ENCODE measurements at places on chromosomes 16 and 17.

DNA sequence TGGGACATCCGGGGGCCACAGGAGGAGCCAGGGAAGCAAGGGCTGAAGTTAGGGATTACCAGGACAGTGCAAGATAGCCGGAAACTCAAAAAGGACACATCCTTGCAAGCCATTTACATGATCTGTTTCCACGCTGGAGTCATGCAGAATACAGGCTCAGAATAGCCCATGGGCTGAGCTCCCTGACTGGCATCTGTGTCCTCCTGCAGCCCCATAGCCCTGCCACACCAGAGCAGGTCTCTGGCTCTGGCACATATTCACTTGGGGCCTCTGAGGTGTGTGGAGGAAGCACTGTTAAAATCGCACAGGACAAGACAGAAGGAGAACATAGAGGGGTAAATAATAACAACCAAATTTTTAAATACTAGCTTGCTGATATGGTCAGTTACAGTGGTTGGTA, 65.8 kb downstream of the ELAC2 start:
- DNase-seq: no peak

DNA sequence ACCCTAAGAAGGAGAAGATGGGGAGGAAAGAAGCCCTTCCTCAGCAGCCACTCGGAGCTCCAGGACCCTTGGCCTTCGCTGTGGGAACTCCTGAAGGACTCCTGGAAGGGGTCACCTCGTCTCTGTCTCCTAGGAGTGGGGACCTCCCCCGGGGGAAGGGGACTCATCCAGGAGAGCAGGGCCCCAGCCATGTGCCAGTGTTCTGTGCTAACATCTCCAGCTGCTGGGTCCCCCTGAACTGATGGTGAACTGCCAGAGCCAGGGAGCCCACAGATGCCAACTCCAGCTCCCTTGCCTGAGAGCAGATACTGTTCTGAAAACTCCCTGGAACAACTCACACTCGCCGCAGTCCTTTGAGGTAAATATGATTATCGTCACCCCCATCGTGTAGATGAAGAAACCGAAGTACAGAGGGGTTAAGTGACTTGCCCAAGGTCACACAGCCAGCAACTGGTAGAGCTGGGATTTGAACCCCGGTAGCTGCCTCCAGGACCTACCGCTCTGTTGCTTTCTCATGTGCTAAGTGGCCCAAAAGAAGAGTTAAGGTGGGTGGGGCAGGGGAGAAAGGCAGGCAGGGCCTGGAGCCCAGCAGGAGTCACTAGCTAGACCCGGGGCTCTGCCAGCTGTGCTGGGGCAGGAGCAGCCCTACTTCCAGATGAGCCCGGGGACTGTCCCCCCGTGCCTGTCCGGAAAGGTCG, 10.5 kb downstream of the TIMM22 start:
- no peak for DNase-seq

GRCh38 chr17:79305376-79305767, 230.7 kb downstream of the ENGASE start:
- no peak for DNase-seq

- no peak for DNase-seq
These were observed 259.0 kb downstream of the IRX3 start for GRCh38 chr16:54027558-54027957.

- no peak for DNase-seq
These were observed 493.9 kb downstream of the WWOX start for GRCh38 chr16:78593352-78593751.

GRCh38 chr16:22838681-22839080, 24.7 kb downstream of the HS3ST2 start:
- no peak for DNase-seq

DNA sequence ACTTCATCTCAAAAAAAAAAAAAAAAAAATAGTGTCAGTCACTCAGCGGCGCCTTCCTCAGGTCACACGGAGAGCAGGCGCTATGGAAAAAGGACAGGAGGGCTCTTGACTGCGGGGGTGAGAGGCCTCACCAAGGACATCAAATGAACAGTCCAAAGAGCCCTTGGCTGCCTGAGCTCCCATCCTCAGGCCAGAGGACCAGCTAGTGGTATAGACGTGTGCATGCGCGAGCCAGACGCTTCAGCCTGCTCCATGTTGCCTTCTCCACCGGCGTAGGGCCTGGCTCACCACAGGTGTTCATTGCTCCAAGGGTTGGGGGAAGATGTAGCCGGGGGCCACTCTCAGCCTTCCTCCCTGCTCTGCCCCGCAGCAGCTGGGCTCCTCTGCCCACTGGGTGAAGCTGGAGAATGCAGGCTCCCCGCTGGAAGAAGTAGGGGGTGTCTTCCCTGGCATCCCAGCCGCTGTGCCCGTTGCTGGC, 65.8 kb upstream of the PLCG2 start:
- DNase-seq: no peak

- DNase-seq: peak; percentile 66
These were observed at the start of gene THRA for GRCh38 chr17:40062329-40063186. Gene THRA (plus strand): TSS chr17:40062965. CDS start chr17:40074489, 11,524 bp downstream.

DNA sequence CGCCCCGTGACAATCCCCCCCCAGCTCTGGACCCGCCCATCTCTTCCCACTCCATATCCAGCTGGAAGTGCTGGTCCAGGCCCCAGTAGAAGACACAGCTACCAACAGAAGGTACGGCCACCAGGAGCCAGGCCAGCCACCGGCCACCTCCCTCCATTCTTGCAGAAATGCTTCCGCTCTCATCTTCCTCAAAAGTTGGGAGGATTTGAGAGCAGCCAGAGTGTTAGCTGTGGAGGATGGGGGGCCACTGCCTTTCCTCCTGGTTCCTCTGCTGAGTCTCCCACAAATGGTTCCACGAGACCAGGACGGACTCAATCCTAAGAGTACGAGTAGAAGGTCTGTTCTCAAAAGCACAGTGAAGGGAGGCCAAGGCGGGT, 78.3 kb downstream of the GAS7 start:
- DNase-seq: no peak

- DNase-seq: no peak
These were observed 256.6 kb upstream of the KCNJ16 start for GRCh38 chr17:69818467-69818866.

DNA sequence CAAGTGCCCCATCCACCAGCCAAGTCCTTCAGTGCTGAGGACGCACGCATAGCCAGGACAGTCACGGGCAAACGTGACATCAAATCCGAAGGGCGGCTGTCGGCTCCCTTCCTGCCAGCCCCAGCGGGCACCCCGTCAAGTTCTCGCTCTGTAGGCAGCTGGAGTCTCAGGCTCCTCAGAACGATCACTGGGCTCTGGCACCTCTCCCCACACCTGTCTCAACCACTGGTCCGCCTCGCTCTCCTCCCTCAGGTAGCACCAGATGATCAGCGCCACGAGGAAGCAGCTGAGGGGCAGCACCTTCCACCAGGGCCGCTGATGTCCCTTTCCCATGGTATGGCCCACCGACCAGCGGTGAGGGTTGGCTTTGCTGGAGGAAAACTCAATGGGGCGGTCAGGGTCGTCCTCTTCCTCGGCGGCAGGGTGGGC, 422 bp downstream of the UQCC4 start:
- DNase-seq: no peak

DNA sequence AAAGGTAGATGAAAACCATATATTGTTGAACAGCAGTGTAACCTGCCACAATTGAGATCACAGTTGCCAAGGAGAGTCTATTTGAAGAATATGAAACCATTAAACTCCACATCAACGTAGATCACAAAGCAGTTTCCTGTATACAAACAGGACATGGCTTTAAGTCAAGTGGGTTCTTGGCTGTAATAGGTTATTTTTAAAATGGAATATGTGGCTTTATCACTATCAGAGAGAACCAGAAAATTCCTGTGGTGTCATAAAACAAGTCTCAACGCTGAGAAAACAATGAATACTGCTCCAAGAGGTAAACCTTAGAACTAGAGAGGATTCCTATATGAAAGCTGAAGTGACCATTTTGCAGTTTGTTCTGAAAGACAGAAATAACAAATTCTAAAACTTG, 999.7 kb downstream of the CDH11 start:
- no peak for DNase-seq

- no peak for DNase-seq
These were observed 222.1 kb downstream of the SOX9 start for GRCh38 chr17:72342627-72343527.

GRCh38 chr16:67169642-67170167, 633 bp upstream of the NOL3 start:
- no peak for DNase-seq

- no peak for DNase-seq
These were observed 28.8 kb downstream of the PLCG2 start for GRCh38 chr16:81807767-81808358.

DNA sequence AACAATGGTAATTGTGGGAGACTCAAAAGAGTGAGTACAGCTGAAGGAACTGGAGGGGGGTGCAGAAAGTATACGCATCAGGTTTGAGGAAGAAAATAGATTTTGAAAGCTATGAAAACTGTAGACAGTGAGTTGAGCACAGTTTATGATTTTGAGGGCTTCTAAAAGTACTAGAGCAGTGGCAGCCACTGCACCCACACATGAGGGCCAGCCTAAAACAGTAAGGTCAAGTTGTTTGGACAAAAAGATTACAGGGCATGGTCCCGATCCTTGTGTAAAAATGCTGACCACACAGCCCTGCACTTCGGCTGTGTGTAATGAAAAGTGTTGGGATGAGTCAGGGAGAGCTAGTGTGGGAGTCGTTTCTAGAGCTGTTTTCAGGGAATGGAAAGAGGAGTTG, 2282.1 kb downstream of the TP53TG3F start:
- DNase-seq: no peak

DNA sequence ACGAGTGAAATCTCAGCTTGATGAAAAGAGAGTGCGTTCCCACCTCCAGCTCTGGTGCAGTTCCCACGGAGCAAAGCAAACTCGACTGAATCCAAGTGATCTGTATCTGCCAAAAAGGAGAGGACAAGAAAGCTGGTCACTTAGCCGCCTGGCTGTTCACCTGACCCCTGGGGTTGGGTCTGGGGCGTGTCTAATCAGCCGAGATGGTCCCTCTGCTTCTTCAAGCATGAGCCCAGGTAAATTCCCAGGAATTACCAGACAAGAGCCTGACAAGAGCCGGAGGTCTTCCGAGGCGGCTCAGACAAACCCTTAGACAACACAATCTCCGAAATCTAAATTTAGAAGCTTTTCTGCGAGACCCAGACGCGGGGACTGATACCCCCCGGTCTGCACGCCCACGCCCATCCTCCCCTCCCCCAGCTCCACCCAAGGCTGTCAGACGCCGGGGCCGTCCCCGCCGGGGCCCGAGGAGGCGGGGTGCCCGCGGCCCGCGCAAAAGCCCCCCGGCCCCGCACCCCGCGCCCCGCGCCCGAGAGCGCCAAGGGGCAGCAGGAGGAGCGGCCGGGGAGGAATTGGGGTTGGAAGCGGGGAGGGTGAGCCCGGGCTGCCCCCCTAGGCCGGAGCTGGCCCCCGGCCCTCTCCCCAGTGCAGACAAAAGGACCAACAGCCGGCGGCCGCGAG, 674 bp downstream of the ZNF821 start:
- DNase-seq: peak; percentile 51

GRCh38 chr17:35765756-35766488, 5.2 kb downstream of the C17orf50 start:
- DNase-seq: no peak

DNA sequence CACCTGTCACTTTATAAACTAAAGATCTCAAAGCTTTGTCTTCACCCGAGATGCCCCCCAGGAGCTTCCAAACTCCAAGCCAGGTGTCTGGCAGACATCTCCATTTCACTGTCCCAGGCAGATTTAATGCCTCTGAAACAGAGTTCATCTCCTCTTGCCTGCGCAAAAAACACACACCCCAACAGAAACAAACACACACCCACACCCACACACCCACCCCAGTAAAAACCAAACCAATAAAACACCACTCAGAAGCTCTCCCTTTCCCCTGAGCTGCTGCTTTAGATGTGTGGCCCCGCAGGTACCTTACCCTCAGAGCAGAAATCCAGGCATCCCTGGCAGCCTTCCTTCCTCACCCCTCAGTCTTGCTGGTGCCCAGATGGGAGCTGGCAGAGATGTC, 14.4 kb downstream of the SEC14L1 start:
- DNase-seq: no peak

GRCh38 chr16:77211880-77212740, 12.9 kb downstream of the SYCE1L start:
- peak; percentile 68 for DNase-seq

DNA sequence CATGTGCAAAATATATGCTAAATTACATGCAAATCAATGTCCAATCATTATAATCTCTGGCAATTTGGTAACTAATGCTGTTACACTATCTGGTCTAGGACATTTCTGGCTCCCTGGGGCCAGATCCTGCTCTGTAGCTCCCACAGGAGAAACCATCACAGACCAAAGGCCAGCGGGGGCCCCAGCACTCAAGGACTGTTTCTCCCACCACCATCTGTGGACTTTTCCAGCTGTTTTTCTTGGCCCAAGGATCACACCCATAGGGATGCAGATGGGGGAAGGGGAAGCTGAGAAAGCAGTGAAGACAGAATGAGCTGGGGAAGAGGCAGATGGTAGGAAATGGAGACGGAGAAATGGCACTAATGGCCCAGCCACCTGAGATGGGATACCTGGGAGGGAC, at the start of gene HIGD1B:
Gene HIGD1B (plus strand): TSS at position 298 of the 400 bp plus-strand sequence. CDS start 270 bp downstream, outside the sequence.
- no peak for DNase-seq

DNA sequence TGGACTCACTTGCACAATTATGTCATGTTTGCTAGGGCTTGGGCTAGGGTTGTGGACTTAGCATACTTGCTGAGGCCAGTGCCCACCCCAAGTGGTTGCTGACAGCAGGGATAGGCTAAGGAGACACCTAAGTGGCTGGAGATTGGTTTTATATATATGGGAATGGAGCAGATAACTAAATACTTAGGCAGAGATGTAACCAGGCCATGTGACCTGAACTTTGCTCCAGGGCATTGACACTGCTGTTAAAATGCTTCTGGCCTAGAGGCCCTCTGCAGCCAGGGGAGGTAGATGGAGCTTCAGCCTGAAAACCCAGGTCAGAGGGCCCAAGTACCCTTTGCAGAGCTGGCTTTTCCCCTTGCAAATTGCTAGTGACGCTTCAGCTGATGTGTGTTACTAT, 1.4 kb upstream of the ITGB3 start:
- DNase-seq: no peak

- DNase-seq: no peak
These were observed 37.8 kb downstream of the GDE1 start for GRCh38 chr16:19484096-19484495.

DNA sequence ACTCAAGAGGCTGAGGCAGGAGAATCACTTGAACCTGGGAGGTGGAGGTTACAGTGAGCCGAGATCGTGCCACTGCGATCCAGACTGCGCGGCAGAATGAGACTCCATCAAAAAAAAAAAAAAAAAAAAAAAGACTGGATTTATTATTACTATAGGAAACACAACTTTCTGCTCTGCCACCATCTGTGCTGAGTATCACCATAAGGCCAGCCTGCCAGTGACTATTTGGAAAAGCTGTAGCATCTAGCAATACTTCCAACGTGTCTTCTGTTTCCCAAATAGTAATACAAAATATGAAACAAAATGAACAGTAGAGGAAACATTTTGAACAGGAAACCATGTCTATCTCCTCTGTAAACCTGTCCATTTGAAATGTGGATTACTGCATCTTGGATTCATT, 43.6 kb upstream of the CRYM start:
- no peak for DNase-seq

GRCh38 chr16:67996666-67997065, 2.6 kb downstream of the DPEP2 start:
- DNase-seq: no peak

Measured in T-helper 9 cell (primary cell).